Activated T-cell treated with anti-CD3 and anti-CD28 coated beads for 48 hours (primary cell): ENCODE measurements at places on chromosomes 13 and 19.

- DNase-seq, result no peak
Measured at GRCh38 chr19:9909251-9909650, 27.1 kb downstream of the OLFM2 start.

DNA sequence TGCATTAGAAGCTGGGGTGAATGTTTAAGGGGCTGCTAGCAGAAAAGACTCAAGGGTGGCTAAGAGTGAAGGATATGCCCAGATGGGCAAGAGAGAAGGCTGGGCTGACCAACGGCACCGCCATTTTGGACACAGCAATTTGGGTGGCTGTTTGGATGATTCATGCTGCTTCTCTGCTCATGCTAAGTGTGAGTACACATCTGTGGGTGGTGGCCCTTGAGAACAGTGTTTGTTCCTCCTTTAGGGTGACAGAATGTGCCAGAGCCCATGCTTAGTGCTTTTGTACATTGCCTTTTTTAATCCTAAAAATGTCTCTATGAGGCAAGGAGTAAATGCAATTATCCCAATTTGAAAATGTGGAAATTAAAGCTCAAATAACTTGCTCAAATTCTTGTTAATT, 9.8 kb downstream of the CBY2 start:
- DNase-seq, result no peak

GRCh38 chr13:71610876-71611275, 256.1 kb downstream of the DACH1 start:
- DNase-seq, result no peak

- DNase-seq, result no peak
Measured at GRCh38 chr13:38763446-38764381, 76.8 kb downstream of the FREM2 start.

DNA sequence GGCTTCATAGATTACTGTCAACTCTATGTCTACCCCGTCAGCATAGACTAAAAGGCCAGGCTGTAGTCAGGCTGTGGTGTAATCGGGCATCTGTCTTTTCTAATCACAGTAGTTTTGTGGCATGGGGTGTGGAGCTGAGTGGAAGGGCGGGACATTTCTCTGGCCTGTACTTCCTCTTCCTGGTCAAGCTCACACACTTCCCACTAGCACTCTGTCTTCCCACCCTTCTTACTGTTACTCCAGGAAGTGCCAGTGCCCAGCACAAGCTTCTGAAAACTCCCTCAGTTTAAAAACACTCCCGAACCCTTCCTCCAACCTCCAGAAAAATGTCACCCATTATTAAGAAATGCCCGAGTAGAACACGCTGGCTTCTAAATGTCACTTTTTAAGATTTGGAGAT, 229.8 kb downstream of the KLF5 start:
- DNase-seq, result no peak

DNA sequence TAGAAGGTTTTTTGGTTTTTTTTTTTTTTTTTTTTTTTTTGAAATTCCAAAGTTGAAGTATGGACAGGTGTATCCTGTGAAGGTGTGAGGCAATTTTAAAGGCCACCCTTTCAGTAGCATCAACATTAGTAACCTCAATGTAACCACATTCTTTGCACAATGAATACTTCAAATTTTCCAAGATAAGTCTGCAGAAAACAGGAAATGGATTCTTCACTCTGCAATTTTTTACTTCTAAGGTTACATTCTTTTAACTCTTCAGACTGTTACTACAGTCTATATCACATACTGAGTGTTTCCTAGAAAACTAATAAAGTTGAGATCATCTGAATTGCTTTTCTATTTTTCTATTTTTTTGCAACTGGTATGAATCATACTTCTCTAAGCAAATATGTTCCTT, 569.0 kb upstream of the GPC6 start:
- no peak for DNase-seq

- no peak for DNase-seq
Measured at GRCh38 chr19:54256250-54257115, 590 bp downstream of the LILRB5 start.

DNA sequence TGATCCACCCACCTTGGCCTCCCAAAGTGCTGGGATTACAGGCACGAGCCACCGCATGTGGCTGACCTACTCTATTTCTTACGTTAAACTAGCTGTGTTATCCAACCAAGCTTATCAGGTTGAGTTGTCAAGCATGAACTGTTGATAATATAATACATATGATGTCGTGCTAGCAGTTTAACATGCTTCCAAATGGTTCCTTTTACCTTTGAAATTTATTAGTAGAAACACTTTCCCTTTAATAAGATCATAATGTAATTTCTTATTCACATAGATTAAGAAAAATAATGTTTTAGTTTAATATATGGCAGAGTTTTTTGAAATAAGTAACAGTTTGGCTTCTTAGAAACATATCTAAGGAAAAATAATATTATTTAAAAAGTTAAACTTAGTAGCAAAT, 34.4 kb upstream of the VWA8 start:
- no peak for DNase-seq

GRCh38 chr19:47541518-47541917, 26.7 kb upstream of the NAPA start:
- DNase-seq, result no peak

DNA sequence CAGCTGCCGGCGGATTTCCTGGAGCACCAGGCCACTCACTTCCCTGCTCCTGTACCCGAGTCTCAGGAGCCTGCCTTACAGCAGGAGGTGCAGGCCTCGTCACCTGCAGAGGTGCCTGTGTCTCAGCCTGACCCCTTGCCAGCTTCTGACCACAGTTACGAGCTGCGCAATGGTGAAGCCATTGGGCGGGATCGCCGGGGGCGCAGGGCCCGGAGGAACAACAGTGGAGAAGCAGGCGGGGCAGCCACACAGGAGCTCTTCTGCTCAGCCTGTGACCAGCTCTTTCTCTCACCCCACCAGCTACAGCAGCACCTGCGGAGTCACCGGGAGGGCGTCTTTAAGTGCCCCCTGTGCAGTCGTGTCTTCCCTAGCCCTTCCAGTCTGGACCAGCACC, 3.3 kb downstream of the ZNF574 start:
- no peak for DNase-seq

DNA sequence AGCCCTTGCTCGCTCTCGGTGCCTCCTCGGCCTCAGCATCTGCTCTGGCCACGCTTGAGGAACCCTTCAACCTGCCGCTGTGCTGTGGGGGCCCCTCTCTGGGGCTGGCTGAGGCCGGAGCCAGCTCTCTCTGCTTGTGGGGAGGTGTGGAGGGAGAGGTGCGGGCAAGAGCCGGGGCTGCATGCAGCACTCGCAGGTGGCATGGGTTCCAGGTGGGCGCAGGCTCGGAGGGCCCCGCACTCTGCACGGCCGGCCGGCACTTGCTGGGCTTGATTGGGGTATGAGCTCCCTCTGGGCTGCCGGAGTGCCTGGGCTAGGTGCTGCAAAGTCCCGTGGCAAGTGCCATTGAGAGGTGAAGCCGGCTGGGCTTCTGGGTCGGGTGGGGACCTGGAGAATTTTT, 31.7 kb upstream of the RPL21 start:
- no peak for DNase-seq
